ENCODE measurements at places on chromosomes 7 and 10.

DNA sequence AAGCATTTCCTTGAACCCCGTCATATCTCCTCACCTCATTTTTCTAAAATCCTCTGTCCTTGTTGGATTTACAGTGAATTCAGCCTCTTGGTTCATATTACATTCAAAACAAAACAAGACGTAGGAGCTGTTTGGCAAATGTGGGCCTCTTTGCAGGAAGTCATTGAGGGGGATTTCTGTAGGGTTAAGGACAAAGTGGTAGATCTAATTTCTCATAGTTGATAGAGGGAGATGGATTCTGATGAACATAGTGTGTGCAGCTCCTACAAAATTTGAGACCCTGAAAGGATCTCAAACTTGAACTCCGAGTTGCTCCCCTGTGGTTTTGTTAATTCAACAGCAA lies 682 bp downstream of the TBXAS1 start:
- DNase-seq: peak; percentile 76

DNA sequence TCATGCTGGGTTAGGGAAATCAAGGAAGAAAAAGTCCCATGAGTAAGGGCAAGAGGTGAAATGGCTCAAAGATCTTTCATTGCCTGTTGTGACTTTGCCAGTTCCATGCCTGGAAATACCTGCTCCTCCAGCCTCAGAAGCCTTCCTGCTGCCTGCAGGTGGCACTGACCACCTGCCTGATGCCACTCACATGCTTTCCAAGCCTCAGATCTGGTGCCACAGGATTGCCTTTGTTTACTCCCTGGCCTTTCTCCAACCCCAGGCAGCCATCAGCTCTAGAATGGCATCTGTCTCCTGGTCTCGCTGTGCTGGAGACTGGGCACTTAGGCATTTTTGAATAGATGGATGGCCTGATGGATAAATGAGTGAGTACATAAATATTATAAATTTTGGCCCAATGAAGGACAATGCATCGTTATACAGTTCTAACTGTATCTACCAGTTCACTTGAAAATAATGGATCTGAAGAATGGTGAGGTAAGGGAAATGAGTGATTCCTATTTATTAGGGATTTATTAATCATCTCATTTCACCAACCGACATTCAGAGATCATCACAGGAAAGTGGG lies 657.2 kb downstream of the INHBA start:
- peak; percentile 96 for DNase-seq

DNA sequence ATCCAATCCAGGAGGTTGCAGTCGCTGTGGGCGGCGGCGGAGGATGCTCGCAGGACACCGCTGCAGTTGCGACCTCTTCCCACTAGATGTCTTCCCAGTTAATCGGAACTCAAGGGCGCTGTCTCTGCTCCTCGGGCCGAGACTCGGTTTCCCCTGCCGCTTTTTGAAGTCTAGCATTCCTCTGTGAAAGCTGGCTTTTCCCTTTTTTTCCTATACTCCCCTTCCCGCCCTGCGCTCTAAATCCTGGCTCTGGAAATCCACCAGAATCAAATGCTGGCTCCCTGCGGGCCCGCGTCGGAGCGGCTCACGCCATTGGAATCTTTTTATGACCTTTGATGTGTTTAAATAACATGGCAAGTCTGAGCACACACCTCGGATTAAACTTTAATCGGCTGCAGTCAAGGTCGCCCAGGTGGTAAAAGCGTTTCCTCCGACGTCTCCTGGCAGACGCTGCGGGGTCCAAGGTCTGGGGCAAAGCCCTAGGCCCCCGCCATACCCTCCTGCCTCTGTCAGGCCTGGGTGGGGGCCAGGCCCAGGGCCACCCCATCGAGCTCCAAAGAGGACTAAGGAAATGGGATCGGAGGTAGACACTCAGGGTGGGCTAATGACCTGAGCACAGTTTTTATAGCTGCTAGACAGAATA lies 10.7 kb upstream of the HOXA13 start:
- peak; percentile 80 for DNase-seq

- DNase-seq: no peak
These were observed 290.6 kb downstream of the PRPF18 start for GRCh38 chr10:13877154-13877909.

DNA sequence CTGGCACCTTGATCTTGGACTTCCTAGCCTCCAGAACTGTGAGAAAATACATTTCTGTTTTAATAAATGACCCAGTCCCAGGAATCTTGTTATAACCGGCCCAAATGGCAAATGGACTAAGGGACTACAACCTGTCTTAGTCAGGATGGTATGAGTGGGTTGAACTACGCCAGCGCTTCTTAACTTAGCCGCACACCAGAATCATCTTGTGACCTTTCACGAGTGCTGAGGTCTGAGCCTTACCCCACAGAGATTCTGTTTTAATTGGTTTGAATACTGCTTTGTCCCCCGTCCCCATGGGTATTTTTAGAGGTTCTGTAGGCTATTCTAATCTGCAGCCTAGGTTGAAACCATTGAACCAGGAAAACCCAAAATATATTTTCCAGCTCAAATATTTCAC lies 48.0 kb downstream of the PFKFB3 start:
- DNase-seq: no peak

GRCh38 chr7:74658178-74659004 lies 873 bp downstream of the GTF2I start:
- DNase-seq: peak; percentile 99

DNA sequence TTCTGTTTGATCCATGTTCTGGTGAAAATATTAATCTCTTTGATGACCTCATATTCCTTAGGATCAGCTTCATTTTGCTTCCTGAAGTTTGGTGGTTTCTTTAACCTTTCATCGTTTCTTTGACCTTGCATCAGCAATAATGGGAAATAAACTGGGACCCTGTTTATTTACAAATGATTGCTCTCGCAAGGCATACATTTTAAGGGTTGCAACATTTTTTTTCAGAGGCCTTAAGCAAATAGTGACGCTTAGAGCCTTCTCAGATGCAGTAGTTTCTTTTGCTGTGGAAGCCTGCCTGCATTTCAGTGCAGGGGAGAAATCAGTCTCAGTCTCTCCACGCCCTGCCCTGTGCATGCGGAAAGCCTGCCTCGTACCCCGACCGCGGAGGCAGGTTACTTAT lies 139.1 kb upstream of the NPS start:
- DNase-seq: no peak

- DNase-seq: no peak
These were observed 487.8 kb upstream of the TEX47 start for GRCh38 chr7:89283302-89283701.

DNA sequence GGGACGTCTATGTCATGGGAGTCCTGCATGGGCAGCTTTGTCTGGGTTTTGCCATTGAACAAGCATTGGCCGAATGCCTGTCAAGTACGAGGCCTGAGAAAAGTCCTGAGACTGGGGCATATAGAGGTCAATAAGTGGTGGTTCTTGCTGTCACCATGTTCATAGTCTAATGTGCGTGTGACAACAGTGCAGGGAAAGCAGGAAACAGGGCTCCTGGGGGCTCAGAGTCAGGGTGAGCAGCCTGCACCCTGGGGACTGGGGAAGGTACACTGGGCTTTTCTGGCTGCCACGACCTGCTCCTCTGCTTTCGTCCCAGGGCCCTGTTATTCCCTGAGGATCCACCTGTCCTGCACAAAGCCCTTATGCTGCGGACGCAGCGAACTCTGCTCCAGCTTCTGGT lies 21.3 kb downstream of the FAM241B start:
- DNase-seq: no peak

DNA sequence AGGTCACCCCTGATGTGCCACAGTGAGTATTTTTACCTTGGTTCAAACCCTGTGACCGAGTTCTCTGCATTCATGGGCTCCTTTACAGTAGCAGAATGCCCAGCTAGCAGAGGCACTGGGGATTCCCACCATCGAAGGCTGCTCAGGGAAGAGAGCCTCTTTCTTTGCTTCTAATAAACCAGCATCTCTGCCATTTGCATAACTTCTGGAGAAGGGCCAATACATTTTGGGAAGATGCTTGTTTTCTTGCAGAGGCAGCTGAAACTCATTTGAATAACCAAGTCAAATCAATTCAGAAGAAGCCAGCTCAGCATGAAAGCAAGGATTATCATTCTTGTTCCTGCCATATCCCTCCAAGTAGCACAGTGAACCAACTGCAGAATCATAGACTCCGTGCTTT lies 82.9 kb upstream of the WDR11 start:
- no peak for DNase-seq

DNA sequence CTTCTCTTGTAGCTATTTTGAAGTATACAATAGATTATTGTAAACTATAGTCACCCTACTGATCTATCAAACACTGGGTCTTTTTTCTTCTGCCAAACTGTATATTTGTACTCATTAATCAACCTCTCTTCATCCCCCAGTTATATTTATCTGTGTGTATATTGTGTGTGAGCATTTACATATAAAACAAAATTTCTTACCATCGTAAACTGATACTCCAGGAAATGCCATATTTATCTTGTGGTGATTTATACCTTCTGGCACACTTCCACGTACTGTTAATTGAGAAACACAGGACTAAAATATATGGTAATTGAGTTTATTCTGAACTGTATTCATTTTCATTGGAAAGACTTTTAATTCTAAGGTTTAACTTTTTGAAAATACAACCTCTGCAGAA lies 18.9 kb downstream of the ANLN start:
- DNase-seq: no peak

DNA sequence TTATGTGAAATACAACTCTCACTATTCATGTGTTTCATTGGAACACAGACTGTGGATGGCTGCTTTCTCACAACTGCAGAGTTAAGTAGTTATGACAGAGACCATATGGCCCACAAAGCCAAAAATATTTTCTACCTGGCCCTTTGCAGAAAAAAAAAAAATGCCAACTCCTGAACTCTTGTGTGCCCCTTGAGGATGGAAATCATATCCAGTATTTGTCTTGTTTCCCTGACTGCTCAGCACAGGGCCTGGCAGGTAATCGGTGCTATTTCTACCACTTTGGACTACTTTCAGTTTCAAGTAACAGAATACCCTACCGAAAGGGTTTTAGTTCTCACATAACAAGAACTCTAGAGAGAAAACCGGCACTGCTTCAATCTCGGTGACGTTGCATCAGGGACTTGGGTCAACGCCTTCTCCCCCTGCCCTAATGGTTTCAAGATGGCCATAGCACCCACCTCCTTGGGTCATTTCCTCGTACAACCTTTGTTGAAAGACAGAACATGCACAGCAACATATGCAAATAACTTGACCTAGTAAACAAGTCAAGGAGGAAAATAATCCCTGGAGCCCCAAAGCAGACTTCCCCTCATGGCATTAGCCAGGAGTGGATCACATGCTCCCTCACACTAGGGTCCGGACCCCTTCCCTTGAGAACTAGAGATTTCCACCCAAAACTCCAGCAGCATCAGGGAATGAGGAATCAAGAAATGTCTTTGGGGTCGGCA lies 11.8 kb upstream of the GPNMB start:
- DNase-seq: peak; percentile 32

DNA sequence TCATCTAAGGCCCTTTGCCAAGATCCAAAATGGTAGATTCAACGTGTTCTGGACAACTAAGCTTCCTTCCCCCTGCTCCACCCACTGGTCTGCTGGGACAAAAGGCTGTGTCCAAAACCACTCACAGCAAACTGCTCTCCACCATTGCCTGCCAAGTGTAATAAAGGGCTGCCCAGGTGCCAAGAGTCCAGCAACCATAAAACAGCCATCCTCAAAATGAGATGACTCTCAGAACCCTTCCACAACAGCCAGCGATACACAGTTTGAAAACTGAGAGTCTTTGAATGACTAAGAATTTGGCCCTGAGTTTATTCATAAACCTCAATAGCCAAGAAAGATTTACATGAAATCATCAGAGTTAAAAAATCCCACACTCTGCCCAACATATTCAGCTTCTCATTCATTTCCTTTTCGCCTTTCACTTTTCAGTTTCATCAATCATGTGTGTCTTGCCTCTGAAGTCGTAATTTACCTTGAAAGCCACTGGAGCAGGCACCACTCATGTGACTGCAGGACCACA lies 658.1 kb upstream of the MGMT start:
- DNase-seq: no peak

DNA sequence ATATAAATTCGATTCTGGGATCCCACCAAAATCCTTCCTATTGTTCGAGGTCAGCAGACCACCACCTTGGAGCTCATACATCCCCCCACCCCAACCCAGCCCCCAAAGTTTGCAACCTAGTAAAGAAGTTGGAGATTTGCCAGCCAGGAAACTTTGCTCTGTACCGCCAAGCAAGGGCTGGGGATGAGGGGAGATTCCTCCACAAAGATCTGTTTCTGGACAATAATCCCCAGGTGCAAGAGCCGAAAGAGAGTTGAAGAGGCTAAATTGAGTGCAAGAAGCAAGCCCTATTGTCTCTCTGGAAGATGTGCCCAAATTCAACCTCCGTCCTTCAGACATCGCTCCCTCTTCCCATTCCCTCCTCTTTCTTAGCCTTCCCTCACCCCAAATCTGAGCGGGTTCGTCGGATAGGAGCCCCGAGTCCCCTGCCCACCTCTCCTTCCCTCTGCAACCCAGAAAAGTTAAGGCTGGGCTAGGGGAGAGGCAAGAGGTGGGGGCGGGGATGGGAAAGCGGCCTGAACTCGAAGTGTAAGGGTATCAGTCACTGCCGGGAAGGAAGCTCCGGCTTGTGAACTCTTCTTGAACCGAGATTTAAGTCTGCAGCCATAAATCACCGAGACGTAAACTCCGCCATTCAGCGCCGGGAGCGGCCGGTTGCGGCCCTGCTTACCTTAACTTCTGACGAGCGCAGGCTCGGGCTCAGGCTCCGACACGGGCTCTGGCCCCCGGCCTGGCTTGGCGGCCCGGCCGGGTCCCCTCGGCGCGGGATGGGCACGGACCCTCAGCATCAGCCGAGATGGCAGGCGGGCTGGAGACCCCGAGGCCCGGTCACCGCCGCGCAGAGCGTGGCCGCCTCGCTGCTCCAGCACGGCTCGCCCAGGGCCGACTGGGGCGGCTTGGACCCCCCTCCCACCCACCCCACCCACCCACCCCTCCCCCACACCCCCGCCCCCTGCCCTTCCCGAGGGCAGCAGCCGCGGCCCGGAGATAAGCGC lies 10.8 kb upstream of the HOXA2 start:
- peak; percentile 66 for DNase-seq

DNA sequence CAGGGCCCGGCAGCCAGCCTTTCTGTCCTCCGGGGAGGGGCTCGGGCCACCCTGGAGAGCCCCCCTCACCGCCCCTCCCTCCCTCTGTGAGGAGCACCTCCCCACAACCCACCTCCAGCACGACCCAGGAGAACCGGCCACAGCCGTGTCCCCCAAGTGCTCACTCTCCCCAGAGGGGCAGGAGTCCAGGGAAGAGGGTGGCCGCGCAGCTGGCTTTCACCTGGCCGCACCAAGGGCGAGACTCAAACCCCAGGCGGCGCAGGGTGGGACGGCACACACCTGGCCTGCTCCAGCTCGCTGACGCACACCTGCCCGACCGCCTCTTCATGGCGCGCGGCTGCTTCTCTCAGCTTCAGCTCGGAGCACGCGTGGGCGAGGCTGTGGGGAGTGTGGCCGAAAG lies 73.4 kb downstream of the CFAP46 start:
- no peak for DNase-seq

DNA sequence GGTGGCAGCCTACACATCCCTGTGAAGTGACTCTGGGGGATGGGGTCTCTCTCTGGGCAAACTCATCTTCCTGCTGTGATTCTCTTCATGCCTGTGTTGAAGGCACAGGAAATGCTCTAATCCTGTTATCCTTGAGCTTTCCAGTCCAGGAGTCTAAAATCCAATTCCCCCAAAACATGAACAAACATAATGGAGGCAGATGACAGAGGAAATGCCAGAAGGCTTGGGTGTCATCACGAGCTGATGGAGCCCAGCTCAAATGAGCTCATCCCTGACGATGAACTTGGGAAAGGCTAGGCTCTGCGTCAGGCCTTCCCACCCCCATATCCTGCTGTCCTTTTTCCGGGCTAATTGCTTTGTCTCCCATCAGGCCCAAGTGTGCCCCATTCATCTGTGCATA lies 165.9 kb upstream of the PODXL start:
- no peak for DNase-seq

Data from DMS53 (cell line).